ENCODE measurements at places on chromosomes 12 and 14.

DNA sequence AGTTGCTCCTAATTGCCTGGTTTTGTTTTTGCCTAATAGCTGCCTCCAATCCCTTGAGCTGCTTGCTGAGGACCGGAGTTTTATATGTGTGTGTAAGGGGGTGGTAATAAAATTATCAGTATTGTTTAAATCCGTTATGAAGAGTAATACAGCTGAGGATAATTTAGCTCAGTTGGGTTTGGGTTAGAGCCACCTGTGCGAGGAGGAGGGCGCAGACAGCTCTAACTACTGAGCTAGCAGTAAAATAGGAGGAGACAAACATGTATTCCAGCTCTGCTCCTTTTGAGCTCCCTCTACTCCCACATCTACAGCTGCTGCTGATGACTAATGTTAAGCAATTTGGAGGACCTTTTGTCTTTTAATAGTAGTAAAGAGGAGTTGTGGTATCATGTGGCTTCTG, 61.5 kb downstream of the SPATS2 start:
- DNase-seq: no peak

DNA sequence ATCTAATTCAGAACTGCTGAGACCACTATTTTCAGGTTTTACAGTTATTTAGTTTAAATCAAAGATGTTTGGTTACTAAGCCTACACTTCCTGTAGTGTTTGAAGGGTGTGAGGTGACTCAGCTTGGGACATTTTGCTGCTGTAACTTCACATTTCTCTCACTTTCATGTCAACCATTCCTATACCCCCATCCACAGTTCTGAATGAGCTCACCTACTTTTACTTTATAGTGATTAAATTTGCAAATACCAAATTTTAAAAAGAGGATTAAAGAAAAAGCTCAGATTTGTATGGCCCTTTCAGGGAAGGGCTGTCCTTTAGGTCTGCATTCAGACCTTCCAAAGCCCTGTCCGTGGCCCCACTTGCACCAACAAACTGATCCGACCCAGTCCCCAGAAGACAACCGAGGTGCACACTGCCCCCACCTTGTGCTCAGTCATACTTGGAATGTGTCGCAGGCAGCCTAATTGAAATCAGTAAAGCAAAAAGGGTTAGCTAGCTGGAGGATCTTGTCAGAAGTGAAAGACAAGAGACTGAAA, 174.4 kb downstream of the MON2 start:
- DNase-seq: no peak

DNA sequence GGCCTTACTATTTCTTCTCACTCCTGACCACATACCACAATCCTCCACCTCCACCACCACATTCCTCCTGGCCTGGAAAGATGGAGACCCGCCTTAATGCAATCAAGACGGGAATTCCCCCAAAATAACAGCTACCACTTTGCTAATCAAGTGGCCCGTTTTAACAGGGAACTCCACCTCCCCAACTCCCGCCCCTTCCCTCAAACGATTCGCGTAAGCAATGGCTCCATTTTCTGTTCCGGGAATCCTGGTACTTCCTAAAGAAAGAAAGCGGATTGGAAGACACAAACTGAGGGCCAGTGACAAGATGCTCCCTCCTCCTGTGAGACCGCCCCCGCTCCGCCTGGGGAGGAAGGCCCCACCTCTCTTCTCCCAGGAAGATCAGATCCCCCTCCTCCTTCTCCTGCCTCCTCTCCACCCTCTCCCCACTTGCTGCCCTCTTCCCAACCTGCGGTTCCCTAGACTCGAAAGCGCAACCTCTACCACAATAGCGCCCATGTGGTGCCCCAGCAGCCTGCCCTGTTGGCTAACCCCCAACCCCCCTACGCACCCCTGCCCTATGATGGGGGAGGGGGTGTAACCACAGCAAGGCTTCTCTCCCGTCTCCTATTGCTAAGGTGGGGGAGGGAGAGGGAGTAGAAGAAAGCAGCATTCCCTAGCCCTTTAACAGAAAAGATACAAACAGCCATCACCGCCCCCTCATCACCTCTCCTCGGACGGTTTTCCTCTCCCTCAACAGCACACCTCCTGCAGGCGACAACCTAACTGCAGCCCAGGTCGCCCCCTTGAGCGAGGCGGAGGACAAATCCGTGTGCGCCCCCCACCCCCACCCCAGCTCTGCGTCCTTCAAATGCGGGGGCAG, 777 bp downstream of the ARF3 start:
- peak; percentile 13 for DNase-seq

DNA sequence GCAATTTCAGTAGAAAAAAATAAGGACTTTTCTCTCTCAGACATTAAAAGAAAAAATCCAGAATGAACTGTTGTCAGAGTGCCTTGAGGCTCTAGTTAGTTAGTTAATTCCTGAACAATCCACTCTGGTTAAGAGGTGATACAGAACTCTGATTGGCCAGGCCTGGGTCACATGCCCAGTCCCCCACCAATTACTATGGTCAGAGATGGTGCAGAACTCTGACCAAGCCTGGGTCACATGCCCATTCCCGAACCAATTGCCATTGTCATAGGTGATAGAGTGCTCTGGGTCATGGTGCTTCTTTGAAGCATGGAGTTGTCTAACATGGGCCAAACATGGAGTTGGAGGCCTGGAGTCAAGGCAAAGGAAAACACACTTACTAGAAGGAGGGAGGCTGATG, 11.1 kb upstream of the MYO1H start:
- no peak for DNase-seq

GRCh38 chr14:104285508-104285840, 147.1 kb downstream of the KIF26A start:
- no peak for DNase-seq

- no peak for DNase-seq
Observed at GRCh38 chr14:58243790-58244555, 670 bp upstream of the PSMA3 start.

GRCh38 chr12:3117591-3118015, 40.4 kb downstream of the TSPAN9 start:
- DNase-seq: no peak

- DNase-seq: peak; percentile 34
Observed at GRCh38 chr12:14716848-14717444, 20.5 kb upstream of the GUCY2C start.

DNA sequence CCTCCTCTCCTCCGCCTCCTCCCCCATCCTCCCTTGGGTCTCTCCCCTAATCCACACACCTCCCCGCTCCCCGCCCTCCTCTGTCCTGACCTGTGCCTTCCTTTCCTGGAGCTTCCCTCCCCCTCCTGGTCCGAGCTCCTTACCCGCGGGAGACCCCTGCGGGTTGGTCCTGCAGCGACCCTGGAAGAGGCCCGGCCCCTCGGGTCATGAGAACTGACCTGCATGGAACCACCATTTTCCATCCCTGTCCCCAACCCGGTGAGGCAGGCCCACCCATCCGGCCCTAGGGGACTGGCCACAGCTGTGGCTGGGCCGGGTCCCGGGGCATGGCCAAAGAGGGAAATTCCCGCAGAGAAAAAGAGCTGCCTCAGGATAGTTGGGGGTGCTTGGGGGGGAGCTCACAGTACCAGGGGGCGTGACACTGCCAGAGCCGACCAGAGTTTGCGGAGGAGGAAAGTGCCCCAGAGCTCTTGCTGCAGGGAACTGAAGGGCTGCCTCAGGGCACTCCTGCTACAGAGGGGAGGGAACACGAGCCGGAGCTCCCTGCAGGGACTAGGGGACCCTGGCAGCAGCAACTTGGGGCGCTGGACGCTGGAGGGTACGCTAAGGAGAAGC, 613 bp downstream of the ARHGEF40 start:
- no peak for DNase-seq

GRCh38 chr14:99344051-99344758, 72.2 kb upstream of the BCL11B start:
- no peak for DNase-seq

GRCh38 chr14:30888480-30889243, 14.3 kb downstream of the COCH start:
- no peak for DNase-seq

- no peak for DNase-seq
Observed at GRCh38 chr12:65189028-65189718, 19.8 kb downstream of the LEMD3 start.

- no peak for DNase-seq
Observed at GRCh38 chr12:62686938-62687337, 220.3 kb downstream of the MON2 start.

DNA sequence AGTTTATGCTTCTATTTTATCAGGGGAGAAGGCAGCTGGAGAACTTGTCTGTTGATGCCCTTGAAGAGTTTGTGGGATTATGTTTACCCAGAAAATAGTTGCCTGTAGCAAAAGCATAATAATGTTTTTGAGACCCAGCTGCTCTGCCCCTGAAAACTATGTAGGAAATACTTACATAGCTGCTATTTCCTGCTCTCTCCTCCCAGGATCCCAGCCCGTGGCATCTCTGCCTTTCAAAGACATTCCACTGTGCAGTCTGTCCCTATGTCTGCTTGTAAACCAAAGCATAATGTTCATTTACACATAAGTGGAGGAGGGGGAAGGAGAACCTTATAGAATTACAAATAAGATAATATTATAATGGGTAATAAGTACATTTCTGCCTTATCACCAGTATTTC, 198.7 kb downstream of the SYT1 start:
- no peak for DNase-seq

DNA sequence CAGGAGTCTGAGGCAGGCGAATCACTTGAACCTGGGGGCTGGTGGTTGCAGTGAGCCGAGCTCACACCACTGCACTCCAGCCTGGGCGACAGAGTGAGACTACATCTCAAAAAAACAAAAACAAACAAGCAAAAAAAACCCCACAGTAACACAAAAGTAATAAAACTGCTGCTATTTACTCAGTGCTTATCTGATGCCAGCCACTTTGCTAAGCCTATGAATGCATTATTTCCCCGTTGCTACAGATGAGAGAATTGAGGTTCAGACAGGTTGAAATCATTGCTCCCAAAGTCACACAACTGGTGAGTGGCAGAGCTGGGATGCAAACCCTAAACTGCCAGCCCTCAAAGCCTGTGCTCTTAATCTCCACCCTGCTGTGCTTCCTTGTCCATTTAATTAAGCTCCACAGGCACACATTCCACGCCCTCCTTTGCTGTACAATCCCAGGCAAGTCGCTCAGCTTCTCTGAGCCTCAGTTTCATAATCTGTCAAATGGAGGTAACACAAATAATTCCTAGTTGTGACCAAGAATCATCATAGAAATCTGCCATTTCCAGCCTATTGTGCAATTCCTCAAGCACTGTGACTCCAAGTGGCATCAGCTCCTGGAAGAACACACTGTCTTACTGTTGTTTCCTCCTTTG, 5.7 kb upstream of the OAS3 start:
- no peak for DNase-seq

DNA sequence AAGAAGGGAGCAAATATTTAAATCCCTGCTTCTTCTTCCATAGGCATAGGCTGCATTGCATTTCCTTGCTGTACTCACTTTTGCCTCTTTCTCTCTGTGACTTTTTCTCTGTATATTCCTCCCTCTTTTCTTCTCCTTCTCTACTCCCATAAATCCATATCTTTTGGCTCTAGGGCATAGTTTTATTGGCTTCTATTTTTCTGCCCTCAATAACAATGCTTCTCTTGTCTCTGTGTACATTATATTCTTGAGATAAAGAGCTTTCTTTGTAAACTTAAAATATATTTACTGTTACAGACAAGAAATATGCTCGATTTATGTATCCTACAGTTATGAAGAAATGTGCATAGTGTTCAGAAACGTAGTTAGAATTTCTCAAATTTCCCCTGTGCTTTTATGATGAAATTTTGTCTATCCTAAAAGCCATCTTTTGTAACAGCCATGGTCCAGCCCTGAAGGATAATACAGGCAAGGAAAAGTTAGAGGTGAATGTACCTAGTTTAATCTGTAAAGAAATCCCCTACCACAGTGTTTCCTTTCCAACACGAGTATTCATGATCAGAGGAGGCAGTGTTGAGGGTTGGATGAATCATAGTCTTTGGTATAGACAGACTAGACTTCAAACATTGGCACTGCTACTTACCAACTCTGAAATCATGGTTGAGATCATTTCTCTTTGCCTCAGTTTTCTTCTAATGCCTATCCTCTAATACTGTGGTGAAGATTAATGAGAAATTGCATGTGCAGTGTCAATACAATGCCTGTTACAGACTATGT, 173.3 kb upstream of the FAR2 start:
- no peak for DNase-seq

DNA sequence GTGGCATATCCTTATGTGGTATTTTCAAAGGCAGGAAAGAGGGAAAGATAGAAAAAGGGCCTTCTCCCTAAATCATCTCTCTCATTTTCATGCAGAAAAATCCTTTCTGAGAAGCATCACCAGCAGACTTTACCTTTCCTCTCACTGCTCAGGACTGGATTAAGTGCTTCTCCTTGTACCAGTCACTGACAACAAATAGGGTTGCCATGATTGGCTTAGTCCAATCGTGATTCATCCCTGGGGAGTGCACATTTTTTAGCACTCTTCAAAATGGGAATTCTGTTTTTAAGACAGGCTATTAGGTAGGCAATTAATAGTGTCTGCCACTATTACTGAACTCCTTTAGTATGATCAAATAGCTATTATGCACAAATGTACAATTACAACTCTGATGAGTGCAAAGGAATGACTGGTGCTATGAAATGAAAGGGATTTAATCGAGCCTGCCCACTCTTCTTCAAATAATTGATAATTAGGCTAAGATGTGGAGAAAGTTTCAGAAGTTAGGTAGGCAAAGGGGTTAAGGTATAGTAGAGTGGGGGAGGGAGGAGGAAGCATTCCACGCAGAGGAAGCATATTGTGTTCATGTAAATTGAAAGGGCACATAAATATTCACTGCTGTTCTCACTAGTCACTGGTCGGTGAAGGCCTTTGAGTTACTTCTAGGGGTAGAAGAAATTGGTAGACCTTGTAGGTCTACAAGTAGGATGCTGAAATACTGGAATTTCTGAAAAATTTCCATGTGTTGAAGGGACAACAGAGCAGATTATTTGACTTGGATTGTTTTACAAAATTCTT, 84.0 kb downstream of the MSRB3 start:
- no peak for DNase-seq

DNA sequence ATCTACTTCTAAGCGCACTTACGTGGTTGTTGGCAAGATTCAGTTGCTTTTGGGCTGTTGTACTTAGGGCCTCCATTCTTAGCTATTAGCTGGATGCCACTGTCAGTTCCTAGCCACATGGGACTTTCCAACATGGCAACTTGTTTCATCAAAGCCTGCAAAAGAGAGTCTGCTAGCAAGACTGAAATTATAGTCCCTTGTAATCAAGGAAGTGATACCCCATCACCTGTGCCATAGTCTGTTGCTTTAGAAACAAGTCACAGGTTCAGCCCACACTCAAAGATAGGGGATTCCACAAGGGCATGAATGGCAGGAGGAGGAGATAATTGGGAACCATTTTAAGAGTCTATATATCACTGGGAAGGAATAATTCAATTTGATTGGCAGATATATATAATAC, 27.1 kb upstream of the SLC17A8 start:
- DNase-seq: no peak

All from activated T-helper 1 cell treated with anti-CD3 and anti-CD28 coated beads, Interleukin-12 subunit alpha, Interleukin-12 subunit beta, Interleukin-2, Interleukin-4 antibody, amounts not matched to agents 30 ng/mL and 10 ng/mL and 1 ng/mL, durations not matched to agents 14 hours and 24 hours and 36 hours (primary cell).